ENCODE measurements at places on chromosomes 1 and 21. TPM values are rescaled to one million over a fixed set of nuclear protein-coding genes. Genes with fewer than 3 reads are reported as not detected.

Gene TUFT1
- 9.7 TPM for polyA plus RNA-seq

Gene ETS2
- polyA plus RNA-seq, result 16.2 TPM

Gene UMODL1
- 6.8 TPM for polyA plus RNA-seq

Gene CFAP57
- polyA plus RNA-seq, result 38.7 TPM

Gene NLRP3
- 0.92 TPM for polyA plus RNA-seq

All from testis (tissue), 5 donors.